ENCODE measurements at places on chromosomes 1 and 21.

DNA sequence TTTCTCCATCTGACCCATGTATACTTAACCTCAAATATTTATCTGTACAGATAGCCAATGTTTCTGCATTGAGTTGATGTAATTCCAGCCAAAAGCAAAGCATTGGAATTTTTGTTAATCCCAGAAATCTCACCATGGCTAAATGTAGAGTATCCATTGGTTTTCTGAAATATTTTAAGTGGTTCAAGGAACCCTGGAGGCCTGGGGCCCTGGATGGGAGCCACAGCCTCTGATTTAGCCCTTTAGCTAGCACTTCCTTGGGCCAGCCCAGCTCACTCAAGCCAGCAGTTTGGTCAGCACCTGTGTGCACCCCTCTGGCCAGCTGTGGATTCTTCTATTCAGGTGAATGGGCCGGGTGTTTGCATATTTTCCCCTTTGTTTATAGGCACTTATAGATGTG, 18.8 kb upstream of the EPS8L3 start:
- DNase-seq: no peak

DNA sequence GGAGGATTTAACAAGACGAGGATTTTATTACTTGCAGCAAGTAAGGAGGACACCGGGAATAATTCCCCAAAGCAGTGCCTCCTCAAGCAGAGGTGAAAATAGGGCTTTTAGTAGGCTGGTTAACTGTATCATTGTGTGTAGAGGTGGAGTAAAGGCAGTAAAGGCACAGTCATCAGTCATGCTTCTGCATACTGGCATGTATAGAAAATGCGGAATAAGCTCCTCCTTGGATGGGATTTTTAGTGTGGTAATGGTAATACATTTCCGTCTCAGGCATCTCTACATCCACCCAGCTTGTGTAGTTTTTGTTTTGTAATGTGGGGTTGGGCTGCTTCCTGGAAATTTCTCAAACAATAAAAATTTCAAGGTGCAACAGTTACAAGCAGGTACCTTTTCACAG, 27.4 kb upstream of the GPR25 start:
- no peak for DNase-seq

- DNase-seq: no peak
These were observed 313.3 kb downstream of the LMO4 start for GRCh38 chr1:87641996-87642395.

GRCh38 chr1:30111431-30111830, 612.0 kb downstream of the MATN1 start:
- peak; percentile 47 for DNase-seq

- DNase-seq: peak; percentile 41
These were observed 1.3 kb downstream of the MEF2D start for GRCh38 chr1:156499194-156499841.

GRCh38 chr1:88179943-88180342, 504.1 kb upstream of the PKN2 start:
- no peak for DNase-seq

- DNase-seq: no peak
These were observed 8.9 kb downstream of the MRTO4 start for GRCh38 chr1:19260211-19261138.

DNA sequence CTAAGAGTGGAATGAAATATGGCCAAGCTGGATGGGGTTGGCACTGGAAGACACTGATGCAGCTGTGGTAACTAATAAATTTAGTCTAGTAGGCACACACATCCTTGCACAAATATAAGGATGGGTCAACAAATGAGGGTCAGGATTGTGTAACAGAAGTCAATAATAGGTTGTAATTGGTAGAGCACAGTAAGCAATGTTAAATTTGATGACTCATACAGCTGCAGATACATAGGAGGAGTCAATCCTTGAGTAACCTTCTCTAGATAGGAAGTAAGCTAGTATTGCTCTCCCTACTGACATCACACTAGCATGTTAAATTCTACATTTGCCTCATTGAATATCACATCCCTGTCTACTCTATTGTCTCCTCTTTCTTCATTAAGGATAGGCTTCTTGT, 332.1 kb downstream of the PTPRC start:
- peak; percentile 87 for DNase-seq

DNA sequence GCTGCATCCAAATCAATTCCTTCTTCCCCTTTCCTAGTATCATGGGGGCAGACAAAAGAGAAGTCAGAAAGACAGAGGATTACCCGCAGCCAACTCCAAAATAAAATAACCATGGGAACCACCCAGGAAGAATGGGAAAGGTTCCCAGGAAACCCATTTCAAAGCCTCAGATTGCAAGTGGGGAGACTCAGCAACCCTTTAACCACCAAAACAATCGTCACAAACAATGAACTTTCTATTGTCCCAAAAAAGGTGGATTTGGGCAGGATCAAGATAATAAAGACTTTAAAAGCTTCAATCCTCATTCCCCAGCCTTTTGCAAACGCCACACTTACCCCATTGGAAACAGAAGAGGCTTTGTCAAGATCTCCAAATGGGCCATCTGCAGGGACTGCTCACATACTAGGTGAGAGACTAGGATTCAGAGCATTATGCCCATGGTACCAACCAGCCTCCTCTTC, 5.1 kb downstream of the TIAM1 start:
- no peak for DNase-seq

DNA sequence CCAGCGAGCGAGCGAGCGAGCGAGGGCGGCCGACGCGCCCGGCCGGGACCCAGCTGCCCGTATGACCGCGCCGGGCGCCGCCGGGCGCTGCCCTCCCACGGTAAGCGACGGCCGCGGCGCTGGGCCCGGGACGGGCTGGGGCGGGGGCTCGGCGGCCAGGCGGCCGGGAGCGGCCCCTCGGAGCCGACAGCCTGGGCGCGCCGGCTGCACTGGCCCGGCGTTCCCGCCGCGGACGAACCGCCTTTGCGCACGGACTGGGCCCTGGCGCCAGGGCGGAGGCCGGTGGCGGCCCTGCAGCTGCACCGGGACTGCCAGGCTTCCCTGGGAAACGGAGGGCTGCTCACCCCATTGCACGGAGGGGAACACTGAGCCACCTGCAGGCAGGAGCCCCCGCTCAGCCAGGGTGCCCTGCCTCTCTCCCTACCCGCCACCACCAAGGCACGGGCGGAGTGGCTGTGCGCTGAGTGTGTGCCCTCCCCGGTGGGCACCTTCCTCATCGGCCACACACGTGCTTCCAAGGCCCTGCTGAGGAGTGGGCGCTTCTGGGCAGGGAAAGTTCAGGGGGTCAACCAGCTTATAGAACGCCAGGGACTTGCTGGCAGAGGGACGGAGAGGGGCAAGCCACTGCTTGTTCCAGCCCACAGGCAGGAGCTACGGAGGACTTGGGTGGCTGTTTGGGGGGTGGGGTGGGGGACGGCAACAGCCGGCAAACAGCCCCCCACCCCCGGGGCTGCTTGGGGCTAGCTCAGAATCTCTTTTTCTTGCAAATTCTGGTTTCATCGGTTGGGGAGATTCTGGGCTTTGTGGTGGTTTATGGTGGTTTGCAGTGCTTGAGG, 532 bp downstream of the CSF1 start:
- peak; percentile 49 for DNase-seq

DNA sequence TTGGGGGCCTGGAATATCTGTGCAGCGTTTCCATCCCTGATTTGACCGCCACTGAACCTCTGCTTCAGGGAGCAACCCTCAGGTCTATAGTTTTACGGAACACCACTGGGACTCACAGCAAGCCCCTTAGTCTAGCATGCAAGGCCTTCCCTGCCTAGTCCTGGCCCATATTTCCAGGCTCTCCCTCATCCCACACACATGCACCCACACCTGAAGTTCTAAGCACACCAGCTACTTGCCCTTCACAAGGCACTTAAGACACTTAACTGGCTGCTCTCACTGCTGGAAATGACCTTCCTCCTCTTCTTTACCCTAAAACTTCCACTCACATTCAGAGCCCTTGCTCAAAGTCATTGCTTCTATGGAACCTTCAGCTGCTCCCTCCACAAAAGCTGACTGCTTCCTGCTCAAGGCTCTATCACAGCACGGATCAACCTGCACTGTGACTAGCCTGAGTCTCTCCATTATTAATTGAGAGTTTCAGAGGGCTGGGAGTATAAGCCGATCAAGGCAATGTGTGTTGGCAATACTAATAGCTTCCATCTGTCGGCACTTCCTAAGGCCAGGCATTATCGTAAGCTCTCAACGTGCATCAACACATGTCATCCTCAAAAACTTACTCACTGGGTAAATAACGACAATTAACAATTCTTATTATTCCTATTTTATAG, 84.3 kb downstream of the RRAGC start:
- no peak for DNase-seq

GRCh38 chr1:10784998-10785727, 11.3 kb downstream of the CASZ1 start:
- no peak for DNase-seq

DNA sequence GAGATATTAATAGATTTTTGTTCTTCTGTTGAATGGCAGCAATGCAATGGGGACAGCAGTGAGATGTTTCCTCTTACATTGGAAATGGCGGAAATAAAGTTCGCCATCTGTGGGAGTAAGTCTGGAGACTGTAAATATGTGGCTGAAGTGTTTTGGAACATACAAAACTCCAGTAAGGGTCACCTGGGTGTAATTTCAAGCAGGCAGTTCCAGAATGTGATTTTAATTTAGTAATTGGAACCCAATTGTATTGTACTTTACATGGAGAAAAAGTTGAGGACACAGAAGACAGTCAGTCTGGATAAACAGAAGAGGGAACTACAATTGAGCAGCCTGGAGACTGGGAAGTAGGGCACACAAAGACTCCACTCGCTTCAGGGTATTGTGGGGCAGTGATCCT, 108.6 kb downstream of the NTMT2 start:
- no peak for DNase-seq

GRCh38 chr1:156591181-156591431, 470 bp upstream of the NAXE start:
- DNase-seq: no peak

GRCh38 chr1:205009670-205010069, 33.3 kb upstream of the CNTN2 start:
- no peak for DNase-seq
